ENCODE measurements at places on chromosomes 12 and 14.

DNA sequence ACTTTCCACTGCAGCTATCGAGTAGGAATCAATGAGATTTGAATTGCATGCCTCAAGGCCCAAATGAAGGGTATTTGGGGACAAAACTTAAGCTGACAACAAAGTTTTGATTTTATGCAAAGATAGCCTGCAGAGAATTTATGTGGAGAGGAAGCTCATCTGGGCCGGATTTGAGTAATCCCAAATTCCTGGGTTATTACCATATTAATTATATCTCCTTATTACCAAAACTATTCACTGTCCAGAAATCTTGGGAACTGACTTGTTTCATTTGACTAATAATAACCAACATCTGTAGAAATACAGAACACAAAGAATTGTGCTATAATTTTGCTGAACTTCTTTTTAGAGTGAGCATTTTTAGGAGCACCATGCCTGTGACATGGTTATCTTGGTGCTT is 70.4 kb downstream of the KITLG start:
- no peak for DNase-seq

DNA sequence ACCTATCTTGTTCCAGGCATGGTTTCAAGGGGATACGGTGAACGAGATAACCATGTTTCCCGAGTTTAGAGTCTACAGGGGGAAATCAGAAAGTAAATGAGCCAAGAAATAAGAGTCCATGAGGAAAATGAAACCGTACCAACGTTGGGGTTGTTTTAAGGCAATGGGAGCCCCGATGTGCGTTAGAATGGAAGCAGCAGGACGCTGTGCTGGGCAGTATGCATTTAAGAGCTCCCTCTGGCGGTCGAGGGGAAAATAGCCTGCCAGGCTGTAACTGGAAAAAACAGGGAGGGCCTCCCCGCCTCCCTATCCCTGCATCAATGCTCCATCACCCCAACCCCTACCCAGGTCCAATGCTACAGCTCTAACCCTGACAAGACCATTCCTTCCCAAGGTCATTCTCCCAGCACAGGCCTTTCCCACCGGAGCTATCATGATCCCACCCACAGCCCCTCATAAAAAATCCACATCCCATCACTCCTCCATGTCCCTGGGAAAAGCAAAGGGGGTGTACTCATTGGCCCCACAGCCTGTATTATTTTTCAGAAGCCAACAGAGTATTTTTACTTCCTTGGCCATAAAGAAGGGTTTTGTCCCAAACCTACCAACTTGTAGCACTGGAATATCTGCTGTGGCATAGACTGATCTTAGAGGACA is 226.3 kb upstream of the NOS1 start:
- peak; percentile 33 for DNase-seq

DNA sequence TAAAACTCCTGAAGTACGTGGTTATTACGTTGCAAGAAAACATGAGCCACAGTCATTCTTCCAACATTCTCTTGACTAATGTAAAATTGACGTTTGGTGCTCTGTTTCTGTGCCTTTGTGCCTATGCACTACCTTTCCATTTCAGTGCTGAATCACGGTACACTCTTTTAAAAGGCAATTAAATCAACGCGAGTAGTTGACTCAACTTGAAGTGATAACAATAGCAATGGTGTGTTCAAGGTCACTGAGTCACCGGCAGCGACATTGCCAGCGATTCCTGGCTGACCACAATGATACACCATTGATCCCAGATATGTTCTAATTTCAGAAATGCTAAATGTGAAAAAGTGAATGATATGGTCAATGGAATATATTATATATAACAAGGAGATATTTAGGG is 17.8 kb downstream of the AK7 start:
- DNase-seq = no peak

DNA sequence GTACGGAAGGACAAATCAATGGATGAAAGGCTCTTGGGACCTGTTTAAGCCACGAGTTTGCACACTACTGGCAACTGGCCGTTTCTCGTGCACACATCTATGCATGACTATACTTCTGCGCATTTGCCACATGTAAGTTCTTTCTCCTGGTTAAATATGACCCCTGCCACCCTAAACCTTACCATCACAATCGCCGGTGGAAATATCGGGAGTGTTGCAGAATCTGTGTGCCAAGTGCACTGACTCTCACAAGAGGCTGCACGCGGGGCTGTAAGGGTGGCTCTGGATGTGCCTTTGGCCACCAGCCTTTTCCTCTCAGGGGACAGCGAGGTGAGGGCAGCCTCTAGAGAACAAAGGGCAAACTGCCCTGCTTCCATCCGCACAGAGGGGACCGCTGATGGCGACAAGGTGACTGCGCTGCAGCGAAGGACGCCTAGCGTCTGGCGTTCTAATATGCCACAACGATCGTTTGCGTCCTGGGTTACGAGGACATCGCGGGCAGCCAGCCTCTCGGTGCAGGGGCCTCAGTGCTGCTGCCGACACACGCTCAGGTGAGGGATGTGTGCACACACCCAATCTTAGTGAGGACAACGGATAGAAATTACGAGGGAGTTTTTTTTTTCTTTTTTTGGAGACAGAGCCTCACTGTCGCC is 232.2 kb downstream of the PCNX1 start:
- no peak for DNase-seq

- DNase-seq = no peak
Observed at GRCh38 chr14:99675951-99676350, 8.1 kb upstream of the CYP46A1 start.

DNA sequence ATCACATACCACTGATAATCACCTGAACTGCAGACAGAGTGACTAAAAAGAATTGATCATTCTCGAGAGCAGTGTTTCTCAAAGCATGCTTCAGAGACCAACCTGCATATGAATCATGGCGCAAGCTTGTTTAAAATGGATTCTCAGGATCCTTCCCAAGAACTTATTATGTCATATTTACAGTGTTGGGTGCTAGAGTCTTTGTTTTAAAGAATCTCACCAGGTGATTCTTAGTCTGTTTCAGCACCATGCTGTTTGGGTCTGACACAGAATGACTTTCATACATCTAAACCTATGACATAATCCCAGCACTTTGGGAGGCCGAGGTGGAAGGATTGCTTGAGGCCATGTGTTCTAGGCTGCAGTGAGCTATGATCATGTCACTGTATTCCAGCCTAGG is 31.3 kb upstream of the SSPN start:
- DNase-seq = no peak
